Iris pigment epithelial cell (primary cell): ENCODE measurements at places on chromosomes 6 and 20.

- no peak for DNase-seq
Observed at GRCh38 chr20:49285813-49286494, 8.1 kb upstream of the ZNFX1 start.

DNA sequence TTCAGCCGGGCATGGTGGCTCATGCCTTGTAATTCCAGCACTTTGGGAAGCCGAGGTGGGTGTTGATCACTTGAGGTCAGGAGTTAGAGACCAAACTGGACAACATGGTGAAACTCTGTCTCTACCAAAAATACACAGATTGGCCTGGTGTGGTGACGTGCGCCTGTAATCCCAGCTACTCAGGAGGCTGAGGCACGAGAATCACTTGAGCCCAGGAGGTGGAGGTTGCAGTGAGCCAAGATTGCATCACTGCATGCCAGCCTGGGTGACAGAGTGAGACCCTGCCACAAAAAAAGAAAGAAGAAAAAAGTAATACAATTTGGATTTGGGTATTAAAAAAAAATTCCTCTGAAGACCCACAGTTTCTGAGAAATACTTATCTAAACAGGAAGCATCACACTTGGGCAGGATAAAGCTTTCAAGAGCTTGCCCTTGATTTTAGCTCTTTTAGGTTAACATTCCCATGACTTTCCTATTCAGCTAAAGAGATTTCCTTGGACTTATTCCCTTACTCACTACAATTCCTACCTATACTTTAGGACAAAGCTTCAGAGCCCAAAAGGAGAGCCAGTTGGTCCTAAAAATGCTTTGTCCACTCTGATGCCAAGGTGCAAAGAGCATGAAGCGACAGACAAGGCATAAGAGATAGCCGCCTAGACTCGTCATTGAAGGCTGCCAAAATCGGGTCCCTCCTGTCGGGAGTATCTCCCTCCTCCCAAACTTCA is 1.9 kb downstream of the ELOVL2 start:
- no peak for DNase-seq

- peak; percentile 63 for DNase-seq
Observed at GRCh38 chr6:33696548-33697518, 14.7 kb downstream of the UQCC2 start.

GRCh38 chr6:1381481-1382330 is 7.7 kb upstream of the FOXF2 start:
- DNase-seq: no peak

DNA sequence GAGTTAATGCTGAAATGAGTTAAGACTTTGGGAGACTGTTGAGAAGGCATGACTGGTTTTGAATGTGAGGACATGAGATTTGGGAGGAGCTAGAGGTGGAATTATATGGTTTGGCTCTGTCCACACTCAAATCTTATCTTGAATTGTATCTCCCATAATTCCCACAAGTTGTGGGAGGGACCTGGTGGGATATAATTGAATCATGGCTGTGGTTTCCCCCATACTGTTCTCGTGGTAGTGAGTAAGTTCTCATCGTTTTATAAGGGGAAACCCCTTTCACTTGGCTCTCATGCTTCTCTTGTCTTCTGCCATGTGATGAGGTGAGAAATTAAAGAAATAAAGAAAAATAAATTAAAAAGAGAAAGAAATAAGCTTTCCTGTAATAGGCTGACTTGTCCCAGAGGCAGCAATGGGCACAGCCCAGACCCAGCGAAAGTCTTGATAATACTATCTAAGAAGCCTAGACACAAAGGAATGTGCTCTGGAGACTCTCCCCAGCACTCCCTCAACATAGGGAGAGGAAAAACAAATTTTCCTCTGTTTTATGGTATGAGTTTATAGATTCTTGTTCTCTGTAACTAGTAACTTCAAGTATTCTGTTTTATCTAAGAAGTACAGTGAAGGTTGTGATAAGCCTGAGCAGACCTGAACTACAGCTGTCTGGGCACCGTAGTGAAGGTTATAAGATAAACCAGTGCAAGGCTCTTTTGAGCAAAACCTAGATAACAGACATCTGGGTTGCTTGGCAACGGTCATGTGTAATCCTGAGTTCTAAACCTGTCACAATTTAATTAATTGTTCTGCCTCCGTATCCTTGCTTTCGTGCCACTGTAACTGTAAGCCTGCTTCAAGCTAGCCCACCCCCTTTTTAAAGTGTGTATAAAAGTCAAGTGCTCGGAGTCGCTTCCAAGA is 88.9 kb upstream of the ECI2 start:
- peak; percentile 38 for DNase-seq

DNA sequence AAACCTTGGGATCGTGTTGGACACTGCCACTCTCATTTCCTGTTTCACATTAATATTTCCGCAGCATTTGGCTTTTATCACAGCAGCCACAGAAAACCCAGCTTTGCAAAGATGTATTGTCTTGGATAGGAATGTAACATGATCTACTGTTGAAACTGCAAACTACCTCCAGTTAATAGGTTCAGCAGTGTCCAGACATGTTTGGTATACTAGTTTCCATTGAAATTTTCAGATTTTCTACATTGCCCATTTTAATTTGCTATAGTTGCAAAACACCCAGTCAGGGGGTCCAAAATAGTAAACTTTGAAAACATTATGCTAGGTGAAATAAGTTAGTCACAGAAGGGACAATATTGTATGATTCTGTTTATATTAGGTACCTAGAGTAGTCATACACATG is 3.3 kb downstream of the ANKRD6 start:
- DNase-seq: no peak

- DNase-seq: peak; percentile 75
Observed at GRCh38 chr6:27441001-27441400, 31.9 kb downstream of the ZNF184 start.

- DNase-seq: peak; percentile 84
Observed at GRCh38 chr6:43093436-43094289, 17.5 kb downstream of the PTK7 start.

- no peak for DNase-seq
Observed at GRCh38 chr6:159110748-159111147, 58.5 kb upstream of the FNDC1 start.

DNA sequence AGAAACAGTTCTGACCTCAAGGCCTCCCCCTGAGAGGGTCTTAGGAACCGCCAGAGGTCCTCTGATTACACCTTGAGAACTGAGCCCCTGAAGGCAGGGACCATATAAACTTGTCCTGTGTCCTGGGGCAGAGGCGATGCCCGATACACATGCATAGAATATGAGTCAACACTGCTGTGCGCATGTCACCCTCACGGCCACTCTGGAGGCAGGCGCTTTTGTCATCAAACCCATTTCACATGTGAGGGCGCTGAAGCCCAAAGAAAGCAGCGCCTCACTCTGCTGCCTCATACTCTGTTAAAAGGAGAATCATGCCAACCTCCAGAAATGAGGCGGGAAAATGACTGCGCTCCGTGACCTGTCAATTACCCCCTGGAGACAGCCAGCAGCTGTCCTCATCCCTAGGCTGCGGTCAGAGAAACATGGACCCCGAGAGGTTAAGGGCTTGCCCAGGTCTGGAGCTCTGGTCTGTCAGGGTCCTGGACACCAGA is 158.3 kb downstream of the GRM4 start:
- no peak for DNase-seq
